Activated CD8-positive, alpha-beta memory T cell treated with anti-CD3 and anti-CD28 coated beads for 4 hours (primary cell): ENCODE measurements at places on chromosomes 5 and 9.

GRCh38 chr5:99900302-99900852 lies 634.8 kb upstream of the FAM174A start:
- DNase-seq, result no peak

DNA sequence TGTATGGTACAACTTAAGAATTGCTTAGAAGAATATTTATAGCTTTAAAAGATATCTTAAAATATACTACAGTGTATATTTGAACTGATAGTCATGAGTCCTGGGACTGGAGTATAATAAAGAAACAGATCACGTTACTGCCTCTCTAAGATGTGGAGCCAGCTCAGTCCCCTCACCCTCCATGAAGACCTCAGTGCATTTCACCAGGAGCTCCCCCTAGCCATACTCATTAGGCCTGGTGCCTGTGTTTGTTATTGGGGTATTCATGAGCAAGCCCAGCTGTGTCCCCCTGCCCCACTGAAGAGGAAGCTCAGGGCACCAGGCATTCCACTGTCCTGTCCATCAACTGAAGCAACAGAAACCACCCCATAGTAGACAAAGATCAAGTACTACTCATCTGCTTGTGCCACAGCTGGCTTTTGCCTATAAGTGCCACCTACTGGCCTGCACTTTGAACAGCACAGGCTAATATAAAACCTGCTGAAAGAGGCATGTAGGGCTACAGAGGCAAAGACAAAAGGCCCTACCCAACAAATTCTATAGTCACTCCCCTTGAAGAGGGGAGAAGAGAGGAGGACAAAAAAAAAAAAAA lies 850.2 kb upstream of the NUDT12 start:
- no peak for DNase-seq

- DNase-seq, result no peak
These were observed 2.2 kb downstream of the ZSWIM6 start for GRCh38 chr5:61333954-61334867.

- DNase-seq, result no peak
These were observed 262.9 kb downstream of the SEMA5A start for GRCh38 chr5:9283021-9283420.

DNA sequence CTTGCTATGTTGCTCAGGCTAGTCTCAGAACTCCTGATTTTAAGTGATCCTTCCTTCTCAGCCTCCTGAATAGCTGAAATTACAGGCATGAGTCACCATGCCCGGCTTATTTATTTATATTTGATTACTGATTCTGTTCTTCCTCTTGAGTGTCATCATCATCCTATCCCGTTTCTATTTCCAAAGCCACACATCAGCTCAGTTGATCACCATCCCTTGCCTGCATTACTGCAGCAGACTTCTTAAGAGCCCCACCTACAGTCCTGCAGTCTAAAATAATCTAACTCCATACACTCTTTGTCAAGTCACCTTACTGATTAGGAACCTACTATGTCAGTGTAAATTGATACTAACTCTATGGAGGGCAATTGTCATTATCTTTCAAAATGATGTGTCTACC lies 138.9 kb upstream of the RAI14 start:
- no peak for DNase-seq

GRCh38 chr5:15023846-15024245 lies 152.3 kb upstream of the ANKH start:
- no peak for DNase-seq

DNA sequence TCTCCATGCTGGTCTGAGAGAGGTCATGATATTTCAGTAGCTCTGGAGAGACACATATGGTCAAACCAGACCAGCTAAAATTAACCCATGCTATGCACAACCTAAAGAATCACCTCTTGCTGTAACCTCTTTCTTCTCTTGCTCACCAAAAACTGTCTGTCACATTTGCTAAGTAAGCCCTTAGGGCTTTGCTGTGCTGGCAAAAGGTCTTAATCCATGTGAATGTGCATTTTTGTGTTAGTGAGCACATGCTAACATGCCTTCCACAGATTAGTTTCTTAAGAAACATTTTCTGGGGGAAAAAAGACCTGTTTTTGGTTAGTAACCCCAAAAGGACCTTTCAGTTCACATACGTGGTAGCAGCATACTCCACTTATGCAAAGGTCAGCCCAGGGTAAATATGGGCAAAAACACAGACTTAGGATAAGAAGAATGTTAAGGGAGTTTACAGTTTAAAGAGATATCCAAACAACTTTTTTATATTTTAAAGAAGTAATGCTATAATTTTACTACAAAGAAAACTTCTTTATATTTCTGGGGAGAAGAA lies 124.2 kb upstream of the CCDC152 start:
- DNase-seq, result no peak
